ENCODE measurements at places on chromosomes 13 and 19.
A peak's percentile ranks its signal among the peaks of the same experiment; 100 is the strongest.

DNA sequence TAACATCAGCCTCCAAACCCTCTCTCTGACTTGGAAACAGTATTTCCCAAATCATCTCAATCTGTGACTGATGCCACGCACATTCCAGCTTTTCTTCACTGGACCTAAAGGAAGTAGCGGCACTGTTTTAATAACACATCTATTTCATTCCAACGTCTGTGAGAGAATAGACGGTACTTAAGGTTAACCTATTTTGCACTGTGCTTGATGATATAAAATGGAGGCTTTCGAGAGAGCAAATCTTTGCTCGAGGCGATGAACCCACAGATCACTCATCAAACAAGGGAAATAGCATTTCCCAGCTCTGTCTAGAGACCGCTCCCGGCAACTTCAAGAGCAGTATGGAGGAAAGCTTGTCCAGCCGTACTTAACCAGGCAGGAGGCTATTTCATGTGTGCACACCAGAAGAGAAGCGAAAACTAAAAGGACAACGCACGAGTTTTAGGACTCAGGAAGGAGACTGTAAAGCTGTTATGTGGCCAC is 2.9 kb downstream of the UBL3 start:
- peak; percentile 45 for DNase-seq

GRCh38 chr19:2732883-2733282 is 6.9 kb downstream of the SLC39A3 start:
- DNase-seq, result no peak

DNA sequence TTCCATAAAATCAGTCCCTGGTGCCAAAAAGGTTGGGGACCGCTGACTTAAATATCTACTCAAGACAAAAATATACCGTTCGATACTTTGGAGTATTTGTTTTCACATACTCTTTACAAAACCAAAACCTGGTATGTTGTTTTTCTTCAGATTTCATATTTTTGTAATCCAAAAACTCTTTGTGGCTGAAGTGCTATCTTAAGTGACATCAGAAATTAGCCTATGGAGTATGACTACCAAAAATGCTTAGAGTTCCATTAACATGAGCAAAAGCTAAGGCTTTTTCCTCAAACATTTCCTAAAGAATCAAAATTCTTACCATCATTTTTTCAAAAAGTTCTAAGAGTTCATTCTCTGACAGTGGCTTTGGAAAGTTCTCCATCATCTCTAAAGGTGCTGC is 52.0 kb downstream of the DIAPH3 start:
- DNase-seq, result no peak

DNA sequence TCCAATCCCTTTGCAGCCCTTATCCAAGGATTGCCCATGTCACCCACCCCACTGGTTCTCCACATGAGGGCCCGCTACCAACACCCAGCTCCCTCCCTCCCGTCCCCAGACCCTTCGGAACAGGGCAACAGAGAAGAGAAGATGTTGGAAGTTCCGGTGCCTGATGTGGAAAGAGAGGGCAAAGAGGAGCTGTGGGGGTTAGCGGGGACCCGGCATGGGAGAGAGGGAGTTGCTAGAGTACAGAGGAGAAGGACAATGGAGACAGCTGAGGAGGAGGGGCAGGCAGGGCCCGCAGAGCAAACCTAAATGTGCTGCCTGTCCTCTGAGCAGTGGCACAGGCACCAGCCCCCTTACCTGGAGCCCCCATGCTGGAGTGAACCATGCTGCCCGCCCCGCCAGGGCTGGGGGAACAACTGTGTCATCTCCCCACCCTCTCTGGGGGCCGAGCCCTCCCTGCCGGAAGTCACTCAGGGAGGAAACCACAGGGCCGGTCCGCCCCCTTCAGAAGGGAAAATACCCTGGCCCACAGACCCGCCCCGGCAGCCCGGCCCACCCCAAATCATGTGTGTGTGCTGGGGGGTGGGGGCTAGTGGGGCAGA is at the start of gene POU2F2:
Gene POU2F2 (minus strand): TSS at position 417 of the 599 bp plus-strand sequence. CDS start 35 bp downstream, at position 382.
- peak; percentile 63 for DNase-seq

- peak; percentile 88 for DNase-seq
Measured at GRCh38 chr13:101258071-101258470, 158.2 kb downstream of the NALCN start.

GRCh38 chr19:294946-295686 is 3.9 kb upstream of the PLPP2 start:
- DNase-seq, result peak; percentile 63

DNA sequence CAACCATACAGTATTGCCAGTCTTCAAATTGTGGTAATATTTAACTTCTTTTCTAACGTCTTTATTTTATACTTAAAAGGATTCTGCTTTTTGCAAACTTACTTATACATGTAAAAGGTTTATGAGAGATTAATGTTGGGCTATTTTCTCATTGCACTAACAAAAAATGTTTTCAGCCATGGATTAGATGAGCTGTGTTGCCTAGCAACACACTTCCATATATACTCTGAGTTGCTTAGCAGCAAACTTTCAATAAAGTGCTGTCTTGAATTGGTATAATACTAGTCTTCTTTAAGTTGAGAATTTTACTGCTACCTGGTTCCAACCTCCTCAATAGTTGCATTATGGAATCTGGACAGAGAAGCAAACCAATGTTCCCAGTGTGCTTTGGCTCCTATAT is 777.4 kb upstream of the PCDH9 start:
- DNase-seq, result no peak

DNA sequence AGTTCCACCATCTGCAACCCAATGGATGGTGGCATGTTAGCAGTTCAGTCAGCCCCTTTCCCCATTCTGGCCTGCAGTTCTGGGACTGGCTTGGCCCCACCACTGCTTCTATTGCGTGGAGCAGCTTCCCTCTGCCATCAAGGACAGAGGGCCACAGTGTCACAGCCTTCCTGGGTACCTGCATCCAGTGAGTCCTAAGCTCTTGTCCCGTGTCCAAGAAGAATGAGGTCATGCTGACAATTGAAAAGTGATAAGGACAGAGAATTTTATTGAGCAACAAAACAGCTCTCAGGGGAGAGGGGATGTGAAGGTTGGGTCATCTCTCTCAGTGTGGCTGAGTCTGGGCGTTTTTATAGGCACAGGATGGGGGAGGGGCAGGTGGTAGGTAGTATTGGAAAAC is 33.5 kb upstream of the SIN3B start:
- no peak for DNase-seq

- DNase-seq, result peak; percentile 8
Measured at GRCh38 chr13:32135655-32136054, 104.1 kb downstream of the FRY start.

DNA sequence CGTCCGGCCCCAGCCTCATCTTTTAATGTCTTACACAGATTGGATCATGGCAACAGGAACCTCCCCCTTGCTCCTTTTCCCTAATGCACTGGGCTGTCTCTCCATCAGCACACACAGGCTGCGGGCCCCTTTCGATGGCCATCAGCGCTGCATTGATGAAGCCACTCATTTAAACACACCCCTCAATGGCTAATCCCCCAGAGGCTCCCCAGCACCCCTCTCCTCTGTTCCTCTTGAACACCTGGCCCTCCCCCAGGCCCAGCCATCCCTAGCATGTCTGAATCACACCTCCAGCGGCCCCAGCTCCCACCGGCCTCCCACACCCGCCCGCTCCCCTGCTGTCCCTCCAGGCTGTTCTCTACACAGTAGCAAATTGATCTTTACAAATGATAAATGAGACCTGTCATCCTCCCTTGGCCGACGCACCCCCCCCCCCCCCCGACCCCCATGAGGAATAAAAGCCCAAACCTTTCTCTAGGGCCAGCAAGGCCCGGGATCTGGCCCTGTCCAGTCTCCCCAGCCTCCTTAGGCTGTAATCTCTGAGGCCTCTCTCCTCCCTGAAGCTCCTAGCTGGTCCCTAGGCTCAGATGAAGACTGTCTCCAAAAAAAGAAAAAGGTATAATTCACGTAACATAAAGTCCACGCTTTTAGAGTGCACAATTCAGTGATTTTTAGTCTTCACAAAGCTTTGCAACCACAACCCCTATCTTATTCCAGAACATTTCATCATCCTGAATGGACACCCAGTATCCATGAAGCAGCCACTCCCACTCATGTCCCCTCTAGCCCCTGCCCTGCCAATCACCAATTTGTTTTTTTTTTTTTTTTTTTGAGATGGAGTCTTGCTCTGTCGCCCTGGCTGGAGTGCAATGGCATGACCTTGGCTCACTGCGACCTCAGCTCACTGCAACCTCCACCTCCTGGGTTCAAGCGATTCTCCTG is 7.4 kb downstream of the RPL28 start:
- DNase-seq, result no peak

- no peak for DNase-seq
Measured at GRCh38 chr13:60838581-60838980, 441.6 kb downstream of the TDRD3 start.

DNA sequence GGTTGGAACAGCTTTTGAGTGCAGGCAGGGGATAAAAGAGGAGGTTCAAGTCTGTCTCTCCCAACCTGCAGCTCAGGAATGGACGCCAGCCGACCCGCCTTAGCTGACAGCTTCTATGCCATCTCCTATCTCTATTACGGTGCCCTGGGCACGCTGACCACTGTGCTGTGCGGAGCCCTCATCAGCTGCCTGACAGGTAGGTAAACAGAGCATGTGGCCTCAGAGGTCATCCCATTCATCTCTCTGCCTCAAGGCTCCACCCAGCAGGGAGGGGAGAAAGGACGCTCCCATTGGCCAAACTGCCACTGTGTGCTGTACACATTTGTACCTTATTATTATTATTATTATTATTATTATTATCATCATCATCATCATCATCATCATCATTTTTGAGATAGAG is 16.5 kb downstream of the SLC5A5 start:
- DNase-seq, result no peak

- DNase-seq, result no peak
Measured at GRCh38 chr19:45774765-45775164, 5.7 kb upstream of the SIX5 start.

- DNase-seq, result peak; percentile 75
Measured at GRCh38 chr19:4732680-4733114, 9.1 kb upstream of the DPP9 start.

- no peak for DNase-seq
Measured at GRCh38 chr19:57773488-57773887, 4.0 kb downstream of the ZNF586 start.

GRCh38 chr13:47661076-47661475 is 340.0 kb downstream of the SUCLA2 start:
- DNase-seq, result peak; percentile 38

- no peak for DNase-seq
Measured at GRCh38 chr13:98965325-98965724, 12.5 kb downstream of the DOCK9 start.

GRCh38 chr13:81637457-81637856 is 1296.5 kb upstream of the SPRY2 start:
- DNase-seq, result no peak

DNA sequence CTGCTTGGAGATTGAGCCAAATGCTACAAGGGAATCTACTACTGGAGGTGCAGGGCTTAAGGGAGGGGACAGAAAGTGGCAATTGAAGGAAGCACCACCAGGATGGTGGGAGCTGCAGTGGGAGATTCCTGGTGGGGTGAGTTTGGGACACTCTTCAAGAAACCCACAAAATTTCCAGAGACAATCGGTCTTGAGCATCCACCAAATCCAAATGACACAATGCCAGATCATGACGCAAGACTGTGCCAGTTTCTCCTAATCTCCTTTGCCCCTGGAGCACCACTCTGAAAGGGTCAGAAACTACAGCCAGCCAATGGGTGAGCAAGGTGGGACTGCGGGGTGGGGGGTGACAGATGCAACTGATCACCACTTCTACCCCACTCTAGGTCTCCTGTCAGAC is 78.7 kb downstream of the LRRC63 start:
- DNase-seq, result no peak

DNA sequence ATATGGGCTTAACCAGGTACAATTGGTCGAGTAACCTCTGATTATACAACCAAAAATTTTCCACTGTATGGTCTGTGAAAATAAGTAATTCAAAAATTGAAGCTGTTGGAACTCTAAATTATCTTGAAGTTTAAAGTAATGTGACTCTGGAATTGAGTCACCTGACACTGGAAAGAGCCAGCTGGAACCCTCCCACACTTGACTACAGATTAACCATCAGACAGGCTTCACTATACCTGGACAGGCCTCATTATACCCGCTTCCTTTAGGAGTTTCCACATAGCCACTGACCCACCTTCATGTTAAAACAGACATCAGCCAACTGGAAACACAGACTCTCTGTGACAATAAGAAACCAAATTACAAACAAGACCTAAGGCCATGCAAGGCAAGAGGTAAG is 1.3 kb downstream of the ZNF433 start:
- DNase-seq, result no peak

DNA sequence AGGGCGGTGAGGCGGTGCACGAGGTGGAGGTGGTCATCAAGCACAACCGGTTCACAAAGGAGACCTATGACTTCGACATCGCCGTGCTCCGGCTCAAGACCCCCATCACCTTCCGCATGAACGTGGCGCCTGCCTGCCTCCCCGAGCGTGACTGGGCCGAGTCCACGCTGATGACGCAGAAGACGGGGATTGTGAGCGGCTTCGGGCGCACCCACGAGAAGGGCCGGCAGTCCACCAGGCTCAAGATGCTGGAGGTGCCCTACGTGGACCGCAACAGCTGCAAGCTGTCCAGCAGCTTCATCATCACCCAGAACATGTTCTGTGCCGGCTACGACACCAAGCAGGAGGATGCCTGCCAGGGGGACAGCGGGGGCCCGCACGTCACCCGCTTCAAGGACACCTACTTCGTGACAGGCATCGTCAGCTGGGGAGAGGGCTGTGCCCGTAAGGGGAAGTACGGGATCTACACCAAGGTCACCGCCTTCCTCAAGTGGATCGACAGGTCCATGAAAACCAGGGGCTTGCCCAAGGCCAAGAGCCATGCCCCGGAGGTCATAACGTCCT is 9.4 kb upstream of the PROZ start:
- DNase-seq, result no peak

GRCh38 chr13:66886264-66886663 is 343.9 kb downstream of the PCDH9 start:
- DNase-seq, result no peak

DNA sequence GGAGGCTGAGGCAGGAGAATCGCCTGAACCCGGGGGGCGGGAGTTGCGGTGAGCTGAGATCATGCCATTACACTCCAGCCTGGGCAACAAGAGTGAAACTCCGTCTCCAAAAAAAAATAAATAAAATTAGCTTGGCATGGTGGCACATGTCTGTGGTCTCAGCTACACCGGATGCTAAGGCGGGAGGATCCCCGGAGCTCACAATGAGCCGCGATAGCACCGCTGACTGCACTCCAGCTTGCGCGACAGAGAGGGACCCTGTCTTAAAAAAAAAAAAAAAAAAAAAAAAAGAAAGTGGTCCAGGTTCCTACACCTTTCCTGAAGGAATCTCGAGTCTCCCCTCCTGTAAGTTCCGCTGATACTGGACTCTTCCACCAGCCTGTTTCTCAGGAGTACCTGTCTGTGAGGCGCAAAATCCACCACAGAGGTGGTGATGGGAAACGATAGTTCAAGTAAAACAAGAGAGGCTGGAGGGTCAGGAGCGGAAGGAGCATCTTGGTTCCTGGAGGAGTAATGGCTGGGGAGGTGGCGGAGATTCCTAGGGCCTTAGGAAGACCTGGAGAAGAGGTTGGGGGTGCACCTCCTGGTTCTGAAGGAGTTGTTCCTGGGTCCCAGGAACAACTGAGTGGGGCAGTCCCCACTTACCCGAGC is 471 bp downstream of the FUT1 start:
- no peak for DNase-seq

All from Daoy (cell line).